Stimulated activated CD8-positive, alpha-beta memory T cell treated with anti-CD3 and anti-CD28 coated beads, Interleukin-2, amount 100 ng/mL, for 1 hour (primary cell): ENCODE measurements at places on chromosomes 3 and 15.
A peak's percentile ranks its signal among the peaks of the same experiment; 100 is the strongest.

DNA sequence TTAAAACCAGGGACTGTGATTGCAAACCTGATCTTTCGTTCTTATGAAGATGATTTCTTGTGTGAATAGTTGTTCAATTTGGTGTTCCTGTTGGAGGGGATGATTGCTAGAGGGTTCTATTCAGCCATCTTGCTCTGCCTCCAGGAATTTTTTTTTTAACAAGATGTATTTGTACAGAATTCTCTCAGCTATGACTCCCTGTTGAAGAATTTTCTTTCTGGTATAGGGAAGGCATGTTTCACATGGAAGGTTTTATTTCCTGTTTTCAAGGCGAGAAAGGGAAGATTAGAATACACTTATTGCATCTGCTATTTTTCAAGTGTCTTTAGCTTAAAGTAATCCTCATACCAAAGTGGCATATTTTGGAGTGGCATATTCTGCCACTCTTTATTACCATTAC lies 5.6 kb upstream of the LRRC34 start:
- DNase-seq: no peak

DNA sequence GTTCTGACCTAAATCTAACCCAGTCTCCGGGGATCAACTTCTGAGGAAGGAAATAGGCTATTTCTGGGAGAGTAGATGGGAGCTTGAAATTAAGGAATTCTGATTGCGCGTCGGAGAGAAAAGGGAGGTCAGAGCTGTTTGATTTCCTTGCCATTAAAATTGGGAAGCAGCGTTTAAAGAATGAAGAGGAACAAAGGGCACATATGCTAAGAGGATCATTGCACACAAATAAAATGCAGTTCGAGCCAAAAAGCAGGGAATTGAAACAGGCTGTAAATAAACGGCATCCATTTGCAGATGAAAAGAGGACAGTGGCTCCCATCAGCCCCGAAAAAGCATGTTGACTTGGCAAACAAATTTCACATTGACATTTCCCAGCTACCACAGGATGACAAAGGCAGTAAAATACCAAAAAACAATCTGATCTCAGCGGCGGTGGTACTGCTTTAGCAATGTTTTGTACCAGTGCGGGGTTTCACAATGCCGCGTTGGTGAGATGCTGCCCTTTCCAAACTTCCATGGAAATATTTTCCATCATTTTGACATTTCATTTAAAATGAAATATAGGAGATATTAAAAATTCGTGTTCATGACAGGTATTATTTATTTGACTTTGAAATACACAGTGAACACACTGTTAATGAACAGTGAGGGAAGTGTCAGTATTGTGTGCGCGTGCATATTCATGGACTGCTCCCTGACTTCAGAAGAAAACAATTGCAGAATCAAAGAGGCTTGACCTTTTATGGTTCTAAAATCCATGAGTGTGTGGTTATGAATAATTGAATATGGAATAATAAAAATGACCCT lies 108.8 kb downstream of the SQOR start:
- no peak for DNase-seq

DNA sequence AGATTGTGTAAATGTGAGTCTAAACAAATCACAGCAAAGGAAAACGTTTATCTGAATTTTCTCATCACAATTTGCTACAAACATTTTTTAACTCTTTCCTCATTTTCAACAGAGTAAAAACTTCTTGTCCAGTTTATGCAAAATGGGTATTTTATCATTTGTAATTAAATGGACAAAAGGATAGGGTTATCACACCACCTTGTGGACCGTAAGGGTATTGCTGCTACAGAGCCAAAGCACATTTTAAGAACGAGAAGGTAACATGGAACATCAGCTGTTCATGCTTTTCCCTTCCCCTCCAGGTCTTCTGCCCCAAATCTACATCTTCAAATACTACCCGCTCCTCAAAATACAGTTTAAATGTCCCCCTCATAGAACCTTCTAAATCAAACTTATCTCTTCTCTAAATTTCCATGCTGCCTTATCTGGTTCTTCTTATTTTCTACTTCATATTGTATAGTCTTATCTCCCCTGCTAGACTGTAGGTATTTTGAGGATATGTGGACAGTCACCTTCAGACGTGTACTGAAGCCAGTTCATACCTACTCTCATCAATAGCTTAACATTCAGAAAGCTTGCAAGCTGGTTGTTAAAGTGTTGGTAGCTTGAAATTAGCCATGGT lies 12.8 kb upstream of the SETMAR start:
- no peak for DNase-seq

- no peak for DNase-seq
These were observed 69.6 kb downstream of the C3orf20 start for GRCh38 chr3:14744556-14744955.

DNA sequence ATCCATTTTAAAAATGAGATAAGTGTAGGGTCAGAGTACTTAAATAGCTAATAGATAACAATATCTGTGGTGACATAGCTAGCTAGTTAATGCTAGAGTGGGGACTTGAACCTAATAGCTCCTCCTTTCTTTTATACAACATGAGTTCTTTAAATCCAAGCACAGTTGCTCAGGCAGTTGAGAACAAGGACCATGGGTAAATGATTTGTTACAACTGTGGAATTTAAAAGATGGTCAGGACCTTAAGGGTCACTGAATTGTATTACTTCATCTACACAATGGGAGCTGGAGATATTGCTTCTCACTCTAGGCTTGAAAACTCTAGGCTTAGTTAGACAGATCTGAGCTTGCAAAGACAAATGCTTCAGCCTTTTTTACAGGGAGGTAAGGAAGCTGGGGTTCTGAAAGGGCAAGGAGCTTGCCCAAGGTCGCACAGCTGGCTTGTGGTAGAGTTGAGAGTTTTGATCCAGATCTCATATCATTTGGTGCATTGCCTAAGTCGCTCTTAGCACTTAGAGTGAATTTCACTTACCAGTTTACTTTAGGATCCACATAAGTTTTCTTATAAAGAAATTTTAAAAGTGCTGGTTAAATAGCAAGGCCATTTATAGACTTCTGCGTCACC lies 90.2 kb downstream of the EDEM1 start:
- DNase-seq: no peak

DNA sequence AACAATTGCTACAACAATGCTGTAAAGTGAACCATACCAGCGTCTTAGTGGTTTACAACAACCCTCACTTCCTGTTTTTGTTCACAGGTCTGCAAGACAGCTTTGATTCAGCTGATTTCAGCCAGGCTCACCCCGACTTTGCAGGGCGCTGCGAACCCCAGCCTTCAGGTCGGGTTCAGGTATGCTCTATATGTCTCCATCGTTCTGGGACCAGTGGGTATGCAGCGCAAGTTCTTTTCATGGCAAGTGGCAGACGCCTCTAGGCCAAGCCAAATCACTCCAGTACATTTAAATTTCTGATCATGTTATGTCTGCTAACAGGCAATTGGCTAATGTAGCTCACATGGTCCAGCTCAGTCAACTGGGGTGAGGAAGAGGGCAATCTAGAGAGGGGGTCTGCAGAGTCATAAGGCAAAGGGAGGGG lies 52.4 kb upstream of the RGMA start:
- peak; percentile 1 for DNase-seq
